ENCODE measurements at places on chromosomes 1 and 21.

- no peak for DNase-seq
Measured at GRCh38 chr1:32703479-32704291, 1.1 kb upstream of the SYNC start.

- DNase-seq = no peak
Measured at GRCh38 chr1:115867216-115867615, 26.3 kb upstream of the NHLH2 start.

DNA sequence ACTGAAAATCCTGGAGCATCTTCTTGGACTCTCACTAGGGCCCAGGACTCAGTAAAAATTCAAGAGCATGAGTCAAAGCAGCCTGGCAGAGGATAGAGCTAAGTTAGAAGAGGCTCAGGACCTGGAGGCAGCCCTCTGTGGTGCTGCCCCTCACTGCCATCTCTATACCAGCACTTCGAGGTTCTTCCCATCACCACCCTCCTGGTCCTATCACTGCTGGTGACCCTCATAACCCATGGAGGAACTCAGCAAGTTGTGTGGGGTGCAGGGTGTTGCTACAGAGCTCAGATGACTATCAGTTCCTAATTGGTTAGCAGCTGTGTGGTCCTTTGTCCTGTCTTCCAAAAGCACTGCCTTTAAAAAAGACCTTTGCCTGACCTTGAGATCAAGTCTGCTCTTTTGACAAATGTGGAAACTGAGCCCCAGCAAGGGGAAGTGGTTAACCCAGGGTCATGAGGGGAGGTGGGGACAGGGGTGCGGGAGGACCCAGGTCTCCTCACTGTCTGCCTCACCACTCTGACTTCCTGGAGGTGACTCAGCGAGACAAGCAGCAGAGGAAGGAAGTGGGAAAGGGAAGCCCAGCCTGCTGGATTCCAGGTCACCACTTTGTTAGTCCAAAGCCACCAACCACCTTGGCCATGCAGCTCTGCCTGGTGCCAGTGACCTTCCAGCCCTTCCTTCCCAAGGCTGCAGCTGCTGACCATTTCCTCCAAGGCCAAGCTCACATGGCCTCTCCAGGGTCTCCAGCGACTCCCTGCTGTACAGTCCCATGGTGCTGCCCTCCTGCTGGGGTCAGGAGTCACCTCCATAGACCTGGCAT lies 199.4 kb upstream of the EDN2 start:
- no peak for DNase-seq

GRCh38 chr1:84688463-84689061 lies 1.7 kb downstream of the SSX2IP start:
- no peak for DNase-seq

DNA sequence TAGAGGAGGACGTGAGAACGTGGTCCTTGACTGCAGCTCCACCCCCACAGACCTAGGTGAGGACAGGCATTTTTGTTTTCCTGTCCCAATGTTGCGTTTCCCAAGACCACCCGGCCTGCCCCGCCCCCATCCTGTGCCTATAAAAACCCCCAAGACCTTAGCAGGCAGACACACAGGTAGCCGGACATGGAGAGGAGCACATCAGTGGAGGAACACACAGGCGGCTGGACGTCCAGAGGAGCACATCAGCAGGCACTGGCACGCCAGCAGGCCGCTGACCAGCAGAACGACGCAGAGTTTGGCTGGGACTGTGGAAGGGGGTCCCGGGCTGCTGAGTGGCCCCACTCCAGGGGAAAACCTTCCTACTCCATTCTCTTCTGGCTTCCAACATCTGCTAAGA lies 12.7 kb upstream of the HMGCL start:
- no peak for DNase-seq

GRCh38 chr1:109105881-109106280 lies 8.0 kb upstream of the ELAPOR1 start:
- no peak for DNase-seq

- DNase-seq = no peak
Measured at GRCh38 chr1:13786541-13786940, 86.6 kb downstream of the PRDM2 start.
